NCI-H510A treated with DMSO at 0.1 percent for 48 hours (cell line): ENCODE measurements at places on chromosomes 11 and 22.
A peak's percentile ranks its signal among the peaks of the same experiment; 100 is the strongest.

DNA sequence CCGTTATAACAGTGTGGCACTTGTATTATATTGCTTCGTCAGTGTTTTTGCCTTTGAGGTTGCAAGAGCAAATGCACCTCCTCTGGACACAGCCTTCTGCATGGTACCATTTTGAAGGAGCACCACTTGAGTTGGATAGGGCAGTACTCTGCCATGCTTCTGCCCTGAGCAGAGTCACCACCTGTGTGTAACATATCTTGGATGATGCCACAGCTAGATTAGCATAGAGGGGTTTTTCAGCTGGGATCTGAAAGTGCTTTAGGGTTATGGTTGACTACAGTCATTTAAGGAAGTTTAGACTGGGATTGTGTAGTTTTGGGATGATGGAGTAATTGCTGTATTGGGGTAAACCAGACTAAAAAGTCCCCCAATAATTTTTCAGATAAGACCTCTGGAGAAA is 78.8 kb downstream of the PPP6R3 start:
- no peak for DNase-seq

DNA sequence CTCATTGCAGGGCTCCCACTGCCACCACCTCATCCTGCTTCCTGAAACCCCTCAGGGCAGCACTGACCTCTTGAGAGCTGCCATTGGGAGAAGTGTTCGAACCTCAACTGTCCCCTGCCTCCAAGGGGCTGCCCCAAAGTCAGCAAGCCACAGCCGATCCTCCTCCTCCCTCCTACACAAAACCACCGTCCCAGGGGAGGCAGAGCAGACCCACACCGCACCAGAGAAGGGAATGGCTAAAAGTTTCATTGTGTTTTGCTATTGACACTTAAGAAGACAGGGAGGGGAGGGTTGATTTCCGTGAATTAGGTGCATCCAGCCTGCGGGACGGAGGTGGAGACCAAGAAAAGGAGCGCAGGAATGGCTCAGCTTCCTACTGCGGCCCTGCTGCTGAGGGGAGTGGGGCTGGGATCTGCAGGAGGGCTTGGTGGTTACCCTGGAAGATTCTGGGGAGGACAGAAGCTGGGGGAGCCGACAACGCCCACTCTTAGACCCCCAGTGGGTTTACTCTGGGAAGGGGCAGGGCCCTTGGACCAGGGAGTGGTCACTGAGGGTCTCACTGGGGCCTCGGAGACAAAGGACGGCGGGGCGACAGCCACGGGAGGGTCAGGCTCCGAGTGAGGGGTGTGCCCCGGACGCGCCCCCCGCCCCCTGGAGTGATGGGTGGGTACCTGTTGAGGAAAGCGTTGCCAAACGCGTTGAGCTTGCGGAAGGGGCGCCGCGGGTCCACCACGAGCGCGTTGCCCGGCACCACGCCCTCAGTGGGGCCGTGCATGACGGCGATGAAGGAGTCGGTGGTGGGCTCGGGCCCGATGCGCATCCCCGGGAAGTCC is 815 bp downstream of the EHD1 start:
- DNase-seq, result no peak

- DNase-seq, result no peak
Observed at GRCh38 chr22:17471886-17472535, 91.3 kb upstream of the SLC25A18 start.

GRCh38 chr22:17412232-17412631 is 43.0 kb downstream of the CECR2 start:
- DNase-seq, result peak; percentile 49

DNA sequence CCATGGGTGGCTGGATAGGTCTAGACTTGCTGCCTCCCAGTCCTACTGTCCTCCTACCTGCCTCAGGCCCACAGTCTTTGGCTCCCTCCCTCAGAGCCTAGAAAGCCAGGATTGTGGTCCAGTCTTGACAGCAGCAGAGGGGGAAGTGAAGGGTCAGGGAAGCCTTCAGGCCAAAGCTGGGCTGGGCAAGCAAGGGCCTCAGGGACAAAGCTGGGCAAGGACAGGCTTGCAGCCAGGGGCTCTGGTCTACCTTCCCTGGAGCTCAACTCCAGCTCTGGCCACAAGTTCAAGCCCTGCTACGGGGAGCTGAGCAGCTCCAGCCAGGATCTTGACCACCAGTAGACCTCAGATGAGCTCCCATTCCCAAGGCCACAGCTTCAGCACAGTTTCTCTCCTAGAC is 14.9 kb downstream of the LMO1 start:
- DNase-seq, result no peak
